Sigmoid colon (tissue), 7 donors: ENCODE measurements at places on chromosomes 7 and 10. TPM values are rescaled to one million over a fixed set of nuclear protein-coding genes. Genes with fewer than 3 reads are reported as not detected.

DNA sequence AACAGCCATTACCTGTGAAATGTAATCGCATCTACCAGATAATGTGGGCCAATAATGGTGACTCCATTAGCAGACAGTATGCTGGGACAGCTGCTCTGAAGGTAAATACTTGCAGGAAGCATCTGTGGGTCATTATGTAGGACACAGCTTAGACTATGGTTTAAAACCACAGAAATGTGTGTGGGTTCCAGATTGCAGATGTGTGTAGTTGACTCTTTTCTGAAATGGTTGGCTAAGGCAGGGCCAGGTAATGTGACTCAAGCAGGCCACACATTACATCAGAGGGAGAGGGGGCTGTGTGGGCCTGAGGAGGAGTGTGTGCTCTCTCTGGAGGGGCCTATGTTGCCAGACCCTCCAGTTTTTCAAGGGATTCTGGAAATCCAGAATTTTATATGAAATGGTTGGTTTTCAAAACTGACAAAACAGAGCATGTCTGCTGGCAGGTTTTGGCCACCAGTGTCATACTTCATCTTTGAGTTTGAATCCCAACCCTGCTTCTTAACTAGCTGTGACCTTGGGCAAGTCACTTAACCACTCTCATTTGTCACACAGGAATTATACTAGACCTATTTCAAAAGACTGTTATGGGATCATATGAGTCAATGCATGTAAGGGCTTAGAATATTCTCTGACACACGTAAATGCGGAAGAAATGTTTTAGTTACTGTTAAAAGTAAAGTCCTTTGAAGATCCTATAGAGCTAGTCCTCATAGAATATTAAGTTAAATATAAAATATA is 64.5 kb downstream of the MCMBP start:
- DNase-seq = no peak

DNA sequence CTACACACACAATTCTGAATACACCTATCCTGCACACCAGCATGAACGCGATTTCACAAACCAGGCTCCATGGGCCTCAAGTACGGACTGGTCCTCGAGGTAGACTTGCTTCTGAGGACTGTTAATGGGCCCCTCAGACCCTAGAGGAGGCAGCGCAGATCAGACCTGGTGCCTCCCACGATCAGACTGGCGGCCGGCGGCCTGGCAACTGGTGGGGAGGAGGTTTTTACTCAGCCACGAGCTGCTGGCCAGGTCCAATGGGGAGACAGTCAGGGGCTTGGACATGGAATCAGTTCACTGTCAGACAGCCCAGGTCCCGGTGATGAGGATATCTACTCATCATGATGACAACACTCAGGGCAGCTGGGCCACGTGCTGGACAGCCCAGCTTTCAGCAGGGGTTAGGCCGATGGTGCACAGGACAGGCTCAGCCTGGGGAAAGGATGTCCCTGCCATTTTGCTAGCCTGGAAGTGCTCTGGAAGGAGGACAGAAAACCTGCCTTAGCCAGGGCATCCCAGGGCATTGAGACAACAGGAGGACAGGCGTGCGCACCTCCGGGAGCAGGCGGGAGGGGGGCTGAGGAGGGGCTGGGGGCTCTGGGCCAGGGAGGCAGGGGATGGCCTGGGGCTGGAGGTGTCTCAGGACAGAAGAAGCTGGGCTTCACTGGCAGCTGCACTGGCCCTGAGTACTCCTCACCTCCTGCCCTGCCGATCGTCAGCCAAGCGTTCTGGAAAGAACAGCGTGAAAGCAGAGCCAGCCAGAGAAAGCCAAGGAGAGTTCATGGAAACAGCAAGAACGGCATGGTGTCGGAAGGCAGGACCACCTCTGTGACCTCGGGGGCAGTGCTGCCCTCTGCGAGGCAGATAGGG is 48.0 kb upstream of the RASGEF1A start:
- no peak for DNase-seq

- peak; percentile 53 for DNase-seq
Measured at GRCh38 chr10:129758207-129759021, 205.7 kb downstream of the EBF3 start.

GRCh38 chr7:82839063-82839462 is 323.6 kb downstream of the PCLO start:
- DNase-seq = no peak

- no peak for DNase-seq
Measured at GRCh38 chr10:104337521-104337984, 712 bp downstream of the ITPRIP start.

- no peak for DNase-seq
Measured at GRCh38 chr7:141511316-141511675, 39.9 kb upstream of the AGK start.

The FKBP6 gene
- not detected for polyA plus RNA-seq
